ENCODE measurements at places on chromosomes 2 and 18.

- ATAC-seq, result no peak
Measured at GRCh38 chr18:58567453-58568196, 61.3 kb downstream of the ALPK2 start.

GRCh38 chr2:122203523-122203922, 448.1 kb downstream of the TSN start:
- no peak for ATAC-seq

DNA sequence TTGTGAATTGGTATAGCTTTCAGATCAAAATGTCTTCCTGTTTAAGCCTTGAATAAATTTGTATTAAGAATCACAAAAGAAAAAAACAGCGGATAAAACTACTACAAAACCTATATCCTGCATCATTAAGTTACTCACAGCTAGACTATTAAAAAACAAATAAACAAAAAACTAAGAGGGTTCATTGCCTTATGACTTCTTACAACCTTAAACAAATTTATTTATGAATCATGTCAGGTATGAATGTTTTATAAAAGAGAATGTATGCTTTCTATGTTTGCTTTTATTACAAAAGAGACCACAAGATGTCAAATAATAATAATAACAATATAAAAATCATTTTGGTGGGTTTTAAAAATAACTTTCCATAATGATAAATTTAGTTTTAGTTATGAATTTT, 109.6 kb downstream of the FIGN start:
- ATAC-seq, result no peak

- no peak for ATAC-seq
Measured at GRCh38 chr2:84373391-84373790, 85.7 kb downstream of the SUCLG1 start.

- no peak for ATAC-seq
Measured at GRCh38 chr2:218235017-218235416, 18.0 kb downstream of the ARPC2 start.

DNA sequence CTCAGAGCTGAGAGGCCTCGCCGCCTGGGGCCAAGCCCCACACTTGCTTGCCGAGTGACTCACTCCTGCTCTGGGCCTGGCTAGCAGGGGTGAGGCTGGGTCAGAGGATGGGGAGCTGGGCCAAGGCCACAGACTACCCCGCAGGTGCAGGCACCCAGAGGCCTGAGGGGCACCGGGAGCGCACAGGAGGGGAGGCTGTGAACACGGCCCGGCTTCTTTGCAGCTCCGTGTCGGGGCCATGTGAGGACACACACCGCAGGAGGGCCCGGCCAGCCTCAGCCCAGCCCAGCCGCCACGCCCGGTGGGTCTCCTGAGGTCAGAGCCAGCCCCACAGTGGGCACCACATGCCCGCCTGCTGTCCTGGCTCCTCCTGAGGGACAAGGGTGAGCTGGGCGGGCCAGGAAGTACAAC, 8.4 kb downstream of the GPC1 start:
- no peak for ATAC-seq

GRCh38 chr2:62339413-62339812, 143.5 kb downstream of the B3GNT2 start:
- ATAC-seq, result no peak

DNA sequence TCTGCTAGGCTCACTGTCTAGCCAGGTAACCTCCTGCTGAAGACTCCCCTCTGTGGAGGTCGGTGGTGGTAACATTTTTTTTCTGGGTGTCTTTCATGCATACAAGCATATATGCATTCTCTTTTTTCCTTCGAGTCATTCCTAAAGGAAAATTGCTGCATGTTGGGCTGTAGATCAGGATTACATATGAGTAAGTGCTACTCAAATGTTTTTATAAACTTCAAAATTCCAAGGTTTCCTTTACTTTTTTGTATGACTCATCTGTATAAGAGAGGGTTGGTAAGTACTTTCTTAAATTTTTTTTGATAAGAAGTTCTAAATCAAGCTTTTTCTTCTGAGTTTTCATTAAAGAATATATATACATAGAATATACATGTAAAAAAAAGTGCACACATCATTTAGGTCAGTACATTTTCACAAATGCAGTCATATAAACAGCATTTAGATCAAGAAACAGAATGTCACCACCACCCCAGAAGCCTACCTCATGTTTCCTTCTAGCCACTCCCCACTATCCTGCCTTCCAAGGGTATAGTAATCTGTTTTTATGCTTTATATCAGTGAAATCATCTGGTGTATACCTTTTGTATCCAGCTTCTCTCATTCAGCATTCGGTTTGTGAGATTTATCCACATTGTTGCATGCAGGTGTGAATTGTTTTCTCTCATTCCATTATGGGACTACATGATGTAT, 128.0 kb upstream of the MAP3K20 start:
- no peak for ATAC-seq

- no peak for ATAC-seq
Measured at GRCh38 chr2:7672027-7672684, 754.9 kb downstream of the RNF144A start.

GRCh38 chr18:5195656-5196055, 1.4 kb downstream of the AKAIN1 start:
- no peak for ATAC-seq

DNA sequence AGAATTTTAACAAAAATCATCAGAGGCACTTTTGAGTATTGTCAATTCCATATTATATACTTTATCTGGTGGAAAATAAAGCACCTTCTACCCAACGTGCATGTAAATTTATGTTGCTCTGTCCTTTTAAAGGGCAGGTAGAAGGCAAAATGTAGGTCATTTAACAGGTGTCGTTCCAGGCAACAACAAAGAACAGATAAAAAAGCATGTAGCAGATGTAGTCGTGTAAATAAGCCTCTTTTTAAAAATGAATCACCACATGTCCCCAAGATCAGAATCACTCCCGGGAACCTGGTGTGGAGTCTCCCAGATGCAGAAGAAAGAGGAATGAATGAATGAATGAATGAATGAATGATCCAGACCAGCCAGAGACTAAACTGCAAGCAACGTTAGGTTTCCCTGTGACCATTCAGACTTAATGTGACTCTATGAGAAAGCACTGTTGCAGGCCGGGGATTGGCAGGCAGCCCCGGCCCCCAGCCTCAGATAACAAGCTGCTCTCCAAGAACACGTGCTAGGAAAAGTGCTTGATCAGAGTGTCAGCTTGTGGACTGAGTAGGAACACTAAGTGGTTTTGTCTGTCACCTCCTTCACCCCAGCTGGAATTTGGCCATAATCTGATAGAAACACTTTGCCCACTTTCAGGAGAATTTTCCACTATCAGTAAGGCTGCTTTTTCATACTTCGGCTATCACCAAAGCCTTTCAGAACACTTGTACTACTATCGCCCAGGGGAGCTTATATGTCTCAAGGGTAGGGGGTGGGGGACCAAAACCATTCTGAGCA, 100.6 kb downstream of the CDK15 start:
- no peak for ATAC-seq

GRCh38 chr2:130829015-130829414, 7.7 kb upstream of the ARHGEF4 start:
- no peak for ATAC-seq

DNA sequence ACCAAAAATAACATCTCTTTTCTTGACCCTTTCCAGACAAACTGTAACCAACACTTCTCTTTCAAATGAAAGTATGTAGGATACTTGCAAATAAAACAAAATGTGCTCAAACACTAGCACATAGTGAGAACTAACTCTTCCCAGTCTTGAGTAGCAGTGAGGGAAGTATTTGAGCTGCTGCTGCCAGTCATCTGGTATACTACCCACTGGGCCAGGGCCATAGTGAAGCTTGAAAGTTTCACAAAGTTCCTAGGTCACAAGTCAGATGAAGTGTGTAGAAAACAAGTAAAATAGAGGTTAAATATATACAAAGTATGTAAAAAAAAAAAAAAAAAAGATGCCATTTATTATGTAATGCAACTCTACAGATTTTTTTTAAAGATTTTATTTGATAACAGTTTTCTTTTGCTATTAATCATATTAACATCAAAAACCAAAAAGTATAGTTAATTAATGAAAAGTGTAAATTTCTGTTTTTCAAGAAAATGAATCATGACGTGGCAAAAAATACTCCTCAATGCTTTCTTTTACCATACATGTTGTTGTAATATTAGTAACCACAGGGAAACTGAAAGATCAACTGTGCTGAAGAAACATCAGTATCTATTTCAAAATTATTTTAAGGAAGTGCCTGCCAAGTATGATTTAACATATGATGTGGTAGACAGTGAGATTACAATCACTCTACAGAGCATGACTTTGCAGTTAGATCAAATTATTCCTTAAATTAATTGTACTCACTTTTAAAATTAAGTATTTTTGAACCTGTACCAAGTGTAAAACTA, 21.6 kb upstream of the TRIB2 start:
- no peak for ATAC-seq

- ATAC-seq, result no peak
Measured at GRCh38 chr2:240898731-240899467, 2.9 kb upstream of the MAB21L4 start.

DNA sequence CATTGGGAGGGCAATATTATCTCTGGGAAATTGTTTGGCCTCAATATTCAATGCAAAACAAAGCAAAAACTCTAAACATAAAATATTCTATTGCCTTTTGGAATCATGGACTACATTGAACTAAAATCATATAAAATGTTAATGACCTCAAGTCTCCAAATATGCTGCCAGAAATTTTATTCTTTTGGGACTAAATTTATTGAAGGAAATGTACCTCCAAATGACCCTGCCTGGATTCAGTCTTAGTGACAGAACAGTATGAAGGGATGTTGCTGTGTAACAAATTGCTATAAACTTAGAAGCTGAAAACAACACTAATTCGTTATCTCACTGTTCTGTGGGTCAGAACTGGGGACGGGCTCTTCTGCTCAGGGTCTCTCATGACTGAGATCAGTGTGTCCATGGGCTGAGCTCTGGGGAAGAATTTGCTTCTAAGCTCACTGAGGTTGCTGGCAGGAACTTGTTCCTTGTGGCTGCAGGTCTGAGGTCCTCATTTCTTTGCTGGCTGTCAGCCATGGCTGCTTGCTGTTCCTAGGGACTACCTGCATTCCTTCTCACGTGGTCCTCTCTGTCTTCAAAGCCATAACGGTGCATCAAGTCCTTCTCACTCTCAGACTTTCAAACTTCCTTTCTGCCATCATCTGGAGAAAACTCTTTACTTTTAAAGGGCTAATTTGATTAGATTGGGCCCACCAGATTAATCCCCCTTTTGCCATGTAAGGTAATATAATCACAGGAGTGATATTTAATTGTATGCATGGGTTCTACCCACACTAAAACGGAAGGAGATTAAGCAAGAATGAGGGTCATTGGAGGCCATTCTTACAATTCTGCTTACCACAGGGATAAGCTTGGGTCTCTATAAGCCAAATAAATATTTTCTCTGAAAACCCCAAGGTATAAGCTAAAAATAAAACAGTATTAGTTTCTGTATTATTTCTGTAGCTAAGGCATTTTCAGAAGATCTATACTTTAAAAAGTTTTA, 149.0 kb downstream of the ADCYAP1 start:
- no peak for ATAC-seq

DNA sequence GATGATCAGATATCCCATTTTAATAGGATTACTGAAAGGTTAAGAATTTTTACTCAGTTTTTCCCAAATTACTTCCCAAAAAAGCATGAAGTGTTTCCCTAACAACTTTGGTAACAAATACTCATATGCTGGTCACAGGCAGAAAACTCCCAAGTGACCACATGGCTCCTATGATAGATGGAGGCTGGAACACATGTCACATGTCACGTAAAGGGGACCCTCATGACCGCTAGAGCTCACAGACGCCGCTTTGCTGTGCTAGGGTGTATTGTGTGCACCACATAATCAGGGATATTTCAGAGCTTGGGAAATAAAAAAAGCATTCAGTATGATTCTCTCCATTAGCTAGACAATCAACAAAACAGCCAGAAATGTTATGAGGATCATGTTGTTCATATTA, 228.2 kb downstream of the TMEM163 start:
- ATAC-seq, result no peak

DNA sequence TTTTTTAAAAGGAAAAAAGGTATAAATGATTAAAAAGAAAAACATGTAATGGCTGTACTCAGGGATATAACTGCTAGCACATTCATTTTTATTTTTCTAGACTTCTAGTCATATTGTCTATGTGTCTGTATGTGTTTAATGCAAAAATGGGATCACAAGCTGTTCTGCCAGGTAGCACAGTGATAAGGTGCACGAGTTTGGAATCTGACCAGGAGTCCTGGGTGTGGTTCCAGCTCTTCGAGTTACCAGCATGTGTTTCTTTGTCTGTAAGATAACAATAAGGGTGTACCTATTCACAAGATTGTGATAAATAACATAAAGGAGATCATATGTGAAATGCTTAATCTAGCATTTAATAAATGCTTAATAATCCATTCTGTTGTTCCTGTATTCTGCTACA, 145.3 kb downstream of the PKP4 start:
- ATAC-seq, result no peak

DNA sequence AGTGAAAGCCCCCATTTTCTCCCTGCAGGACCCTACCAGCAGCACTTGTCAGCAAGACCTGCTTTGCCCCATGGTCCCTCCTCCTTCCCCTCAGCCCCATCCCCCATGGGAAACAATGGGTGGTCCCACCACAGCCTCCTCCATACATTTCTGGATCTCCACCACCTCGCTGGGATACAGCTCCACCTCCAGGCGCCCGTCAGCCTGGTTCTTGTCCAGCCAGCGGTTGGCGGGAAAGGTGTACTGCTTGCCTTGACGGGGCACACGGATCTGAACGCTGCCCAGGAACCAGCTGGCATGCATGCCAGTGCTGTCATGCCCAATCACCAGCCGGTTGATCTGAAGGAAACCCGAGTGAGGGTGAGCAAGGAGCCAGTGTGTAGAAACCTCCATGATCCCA, 90.9 kb downstream of the LOXHD1 start:
- no peak for ATAC-seq
